Muscle of leg (tissue), 16 donors: ENCODE measurements at places on chromosomes 12 and 14. TPM values are rescaled to one million over a fixed set of nuclear protein-coding genes. Genes with fewer than 3 reads are reported as not detected.

- no peak overlapping the region for H3K4me3 ChIP-seq
- no peak overlapping the region for H3K27ac ChIP-seq
Observed at GRCh38 chr14:83007641-83008225, 1474.1 kb upstream of the SEL1L start.

GRCh38 chr14:20477211-20477876 lies 8.1 kb downstream of the PNP start:
- no peak overlapping the region for H3K27ac ChIP-seq
- peak; percentile 17 for DNase-seq
- H3K4me3 ChIP-seq = no peak overlapping the region
- peaks cover 3% of the 10 kb centered on the region for H3K4me1 ChIP-seq
- H3K27me3 ChIP-seq = no peaks in the 10 kb centered on the region

- no peaks in the 10 kb centered on the region for H3K36me3 ChIP-seq
- no peak for DNase-seq
- no peak overlapping the region for H3K4me3 ChIP-seq
- H3K4me1 ChIP-seq = no peaks in the 10 kb centered on the region
- no peak overlapping the region for H3K27ac ChIP-seq
Observed at GRCh38 chr14:83118029-83118428, 1584.4 kb upstream of the SEL1L start.

DNA sequence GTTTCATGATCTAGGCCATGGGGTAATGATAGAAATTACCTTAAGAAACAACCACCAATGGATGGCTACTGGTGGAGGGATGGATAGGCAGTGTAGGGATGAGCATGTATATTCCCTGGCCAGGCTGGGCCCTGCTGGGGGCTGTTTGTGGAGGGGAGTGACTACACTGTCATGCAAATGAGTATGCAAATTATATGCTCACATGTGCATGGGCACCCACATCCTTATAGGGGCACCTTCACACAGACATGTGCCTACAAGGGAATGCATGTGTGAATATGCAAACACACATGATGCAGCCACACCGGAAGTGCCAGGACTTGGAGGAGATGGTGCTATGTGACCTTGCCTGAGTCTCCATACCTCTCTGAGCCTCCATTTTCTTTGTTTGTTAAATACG lies 39.7 kb upstream of the FAM222A start:
- H3K4me3 ChIP-seq = no peak overlapping the region
- no peak overlapping the region for H3K27ac ChIP-seq
- H3K4me1 ChIP-seq = peaks cover 2% of the 10 kb centered on the region
- peaks cover 38% of the 10 kb centered on the region for H3K27me3 ChIP-seq
- H3K36me3 ChIP-seq = no peaks in the 10 kb centered on the region

- peak overlapping the region; percentile 96 for H3K27ac ChIP-seq
- DNase-seq = peak; percentile 82
- no peaks in the 10 kb centered on the region for H3K27me3 ChIP-seq
- peak overlapping the region; percentile 69 for H3K4me3 ChIP-seq
Observed at GRCh38 chr14:73785336-73785833, 66.2 kb upstream of the PTGR2 start.

DNA sequence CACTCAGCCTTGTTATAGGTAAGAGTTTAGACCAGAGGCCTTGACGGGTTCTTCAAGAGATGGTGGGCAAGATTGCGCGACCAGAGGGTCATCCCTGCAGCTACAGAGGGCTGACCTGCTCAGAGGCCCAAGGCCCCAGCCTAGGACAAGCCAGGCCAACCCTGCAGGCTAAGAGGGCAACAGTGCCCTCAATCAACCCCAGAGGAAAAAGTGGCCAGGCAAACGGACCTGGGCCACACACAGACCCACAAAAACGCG lies 1.3 kb downstream of the SSH1 start:
- peak overlapping the region; percentile 84 for H3K27ac ChIP-seq
- H3K4me3 ChIP-seq = peak overlapping the region; percentile 73
- H3K36me3 ChIP-seq = peaks cover 13% of the 10 kb centered on the region
- H3K27me3 ChIP-seq = no peaks in the 10 kb centered on the region
- H3K4me1 ChIP-seq = peaks cover 17% of the 10 kb centered on the region
- DNase-seq = no peak

GRCh38 chr12:92111256-92111655 lies 34.4 kb downstream of the BTG1 start:
- H3K27ac ChIP-seq = no peak overlapping the region
- H3K27me3 ChIP-seq = no peaks in the 10 kb centered on the region
- peaks cover 6% of the 10 kb centered on the region for H3K4me1 ChIP-seq
- no peak for DNase-seq
- H3K4me3 ChIP-seq = no peak overlapping the region

DNA sequence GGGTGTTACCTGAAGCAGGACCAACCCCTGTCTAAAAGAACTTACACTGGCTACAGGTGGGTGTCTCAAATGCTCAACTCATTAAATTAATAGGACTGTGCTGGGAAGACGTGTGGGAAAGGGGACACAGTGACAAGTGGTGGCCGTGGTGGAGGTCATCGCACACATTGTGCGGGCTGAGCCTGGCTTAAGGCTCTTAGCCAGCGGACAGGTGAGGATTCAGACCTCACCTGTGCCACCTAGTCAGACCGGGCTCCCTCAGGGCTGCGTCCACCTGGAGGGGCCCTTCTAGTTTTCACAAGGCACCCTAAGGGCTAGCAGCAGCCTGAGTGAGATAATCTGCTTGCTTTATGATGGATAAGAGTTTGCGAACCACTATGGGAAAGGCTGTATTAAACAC lies 125.2 kb upstream of the FKBP4 start:
- DNase-seq = no peak
- no peak overlapping the region for H3K4me3 ChIP-seq
- no peaks in the 10 kb centered on the region for H3K27me3 ChIP-seq
- no peaks in the 10 kb centered on the region for H3K36me3 ChIP-seq

DNA sequence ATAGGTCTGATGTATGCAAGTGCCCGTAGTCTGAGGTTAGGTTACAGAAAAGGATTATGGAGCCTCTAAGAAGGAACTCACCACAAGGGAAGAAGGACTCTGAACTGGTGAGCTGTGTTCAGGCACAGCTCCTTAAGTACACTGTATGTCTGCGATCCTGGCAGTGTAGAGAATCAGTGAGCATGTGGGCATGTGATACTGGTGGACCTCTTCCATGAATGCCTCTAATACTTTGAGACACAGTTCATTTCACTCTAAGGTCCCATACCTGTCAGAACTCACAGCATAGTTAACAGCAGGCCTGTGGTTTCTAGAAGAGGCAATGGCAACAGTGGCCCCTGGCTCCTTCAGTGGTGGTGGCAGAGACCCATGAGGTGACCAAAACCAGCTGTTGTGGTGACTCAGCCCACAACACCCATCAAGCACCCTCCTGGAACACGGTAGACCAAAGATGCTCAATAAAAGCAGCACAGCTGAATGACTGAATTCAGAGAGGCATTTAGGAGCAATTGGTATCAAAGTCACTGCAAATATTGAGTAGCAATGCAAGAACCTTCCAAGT lies 6.9 kb upstream of the OR6J1 start:
- H3K27ac ChIP-seq = no peak overlapping the region
- peak; percentile 18 for DNase-seq
- H3K4me3 ChIP-seq = no peak overlapping the region
- H3K36me3 ChIP-seq = no peaks in the 10 kb centered on the region
- H3K4me1 ChIP-seq = no peaks in the 10 kb centered on the region
- no peaks in the 10 kb centered on the region for H3K27me3 ChIP-seq

DNA sequence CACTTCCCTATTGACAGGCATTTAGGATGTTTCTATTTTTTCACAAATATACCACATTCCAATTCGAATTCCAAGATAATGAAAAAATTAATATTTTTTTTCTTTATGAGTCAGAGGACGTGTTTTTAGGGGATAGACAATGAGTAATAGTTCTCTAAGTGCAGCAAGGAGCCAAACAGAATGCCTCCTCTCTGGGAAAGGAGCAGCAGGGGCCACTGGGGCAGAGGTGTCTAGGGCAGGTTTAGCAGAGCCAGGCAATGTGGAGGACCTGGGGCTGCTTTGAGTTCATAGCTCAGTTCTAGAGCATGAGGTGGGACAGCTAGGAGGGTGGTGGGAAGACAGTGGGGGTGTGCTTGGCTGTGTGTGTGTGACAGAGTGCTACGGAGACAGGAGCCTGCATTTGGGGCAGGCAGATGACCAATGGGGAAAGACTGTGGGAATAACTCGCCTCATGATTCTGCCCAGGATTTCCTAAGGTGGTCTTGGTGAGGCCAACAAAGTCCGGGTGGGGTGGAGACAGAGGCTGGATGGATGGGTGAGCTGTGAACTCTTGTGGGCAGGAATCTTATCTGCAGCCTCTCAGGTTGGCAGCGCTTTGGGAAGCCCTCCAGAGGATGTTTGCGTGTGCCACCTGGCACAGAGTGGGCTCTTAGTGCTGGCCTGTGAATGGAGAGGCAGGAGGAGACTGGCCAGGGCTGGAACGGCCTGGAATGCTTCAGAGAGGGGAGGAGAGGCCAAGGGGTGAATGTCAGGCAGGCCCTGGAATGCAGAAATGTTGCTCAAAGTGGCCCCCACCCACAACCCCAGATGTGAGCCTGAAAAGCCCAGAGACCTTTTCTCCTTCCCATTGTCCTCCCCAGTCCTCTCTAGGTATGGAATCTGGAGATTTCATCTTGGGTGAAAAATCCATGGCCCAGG lies 2.4 kb upstream of the KRT7 start:
- no peak overlapping the region for H3K27ac ChIP-seq
- H3K4me3 ChIP-seq = no peak overlapping the region
- no peaks in the 10 kb centered on the region for H3K36me3 ChIP-seq

DNA sequence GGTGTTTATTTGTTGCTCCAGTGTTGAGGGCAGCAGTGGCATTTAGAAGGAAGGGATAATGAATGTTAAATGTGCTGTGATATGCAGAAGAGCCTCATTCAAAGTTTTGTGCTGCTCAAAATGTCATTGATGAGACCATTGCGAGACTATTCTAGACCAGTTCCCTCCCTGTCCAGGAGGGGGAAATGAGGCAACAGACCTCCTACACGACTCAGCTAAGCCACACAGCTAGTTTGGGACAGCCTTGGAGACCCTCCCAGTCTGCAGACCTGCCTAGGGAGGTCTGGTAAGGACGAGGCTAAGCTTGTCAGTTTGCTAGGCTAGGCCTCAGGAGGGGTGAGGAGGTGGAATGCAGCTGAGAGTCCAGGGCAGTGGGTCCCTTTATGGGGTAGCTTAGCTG lies 116.0 kb downstream of the NRXN3 start:
- H3K4me3 ChIP-seq = no peak overlapping the region
- no peak overlapping the region for H3K27ac ChIP-seq
- no peaks in the 10 kb centered on the region for H3K36me3 ChIP-seq
- no peak for DNase-seq
- H3K27me3 ChIP-seq = no peaks in the 10 kb centered on the region

DNA sequence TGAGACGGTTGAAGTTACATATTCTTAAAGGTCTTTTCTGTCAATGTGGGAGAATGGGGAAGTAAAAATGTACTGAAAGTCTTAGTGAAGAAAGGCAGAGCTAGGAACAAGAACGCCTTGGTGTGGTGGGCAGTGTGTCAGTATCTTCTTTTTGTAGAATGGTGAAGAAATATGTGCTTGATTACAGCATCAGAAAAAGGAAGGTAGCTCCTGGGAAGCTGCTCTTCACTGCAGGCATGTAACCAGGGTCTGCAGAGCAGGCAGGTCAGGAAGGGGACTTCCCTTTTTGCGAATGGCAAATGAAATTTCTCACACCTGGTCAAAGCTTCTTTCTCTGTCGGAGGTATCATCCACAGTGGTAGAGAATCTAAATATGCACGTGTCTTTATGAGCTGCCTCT lies 226.2 kb downstream of the ADAMTS20 start:
- no peak overlapping the region for H3K4me3 ChIP-seq
- H3K36me3 ChIP-seq = no peaks in the 10 kb centered on the region
- H3K27me3 ChIP-seq = no peaks in the 10 kb centered on the region

- H3K4me3 ChIP-seq = no peak overlapping the region
- no peak overlapping the region for H3K27ac ChIP-seq
- no peaks in the 10 kb centered on the region for H3K27me3 ChIP-seq
- peaks cover 5% of the 10 kb centered on the region for H3K4me1 ChIP-seq
Observed at GRCh38 chr12:63911341-63911740, 66.8 kb downstream of the SRGAP1 start.

- H3K27me3 ChIP-seq = peaks cover 2% of the 10 kb centered on the region
- no peak overlapping the region for H3K27ac ChIP-seq
- H3K4me1 ChIP-seq = no peaks in the 10 kb centered on the region
- no peak overlapping the region for H3K4me3 ChIP-seq
- no peak for DNase-seq
Observed at GRCh38 chr12:30578426-30578825, 117.2 kb downstream of the IPO8 start.

DNA sequence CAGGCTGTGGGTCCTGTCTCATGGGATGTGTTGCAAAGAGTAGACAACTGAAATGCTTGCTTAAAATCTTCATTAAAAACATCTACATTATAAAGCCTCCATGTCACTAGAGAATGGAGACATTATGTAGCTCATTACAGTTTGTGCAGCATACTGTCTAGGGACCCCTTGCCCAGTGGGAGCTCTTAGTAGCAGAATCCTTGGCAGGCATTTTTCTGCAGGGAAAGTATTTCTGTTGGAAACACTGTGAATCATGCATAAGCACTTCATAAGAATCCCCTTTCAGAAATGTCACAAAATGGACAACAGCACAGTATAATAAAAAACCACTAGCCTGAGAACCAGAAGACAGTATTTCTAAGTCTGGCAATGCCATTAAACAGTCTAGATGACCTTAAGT lies 174.3 kb downstream of the MGAT4C start:
- no peaks in the 10 kb centered on the region for H3K27me3 ChIP-seq
- no peaks in the 10 kb centered on the region for H3K4me1 ChIP-seq
- peak; percentile 33 for DNase-seq

DNA sequence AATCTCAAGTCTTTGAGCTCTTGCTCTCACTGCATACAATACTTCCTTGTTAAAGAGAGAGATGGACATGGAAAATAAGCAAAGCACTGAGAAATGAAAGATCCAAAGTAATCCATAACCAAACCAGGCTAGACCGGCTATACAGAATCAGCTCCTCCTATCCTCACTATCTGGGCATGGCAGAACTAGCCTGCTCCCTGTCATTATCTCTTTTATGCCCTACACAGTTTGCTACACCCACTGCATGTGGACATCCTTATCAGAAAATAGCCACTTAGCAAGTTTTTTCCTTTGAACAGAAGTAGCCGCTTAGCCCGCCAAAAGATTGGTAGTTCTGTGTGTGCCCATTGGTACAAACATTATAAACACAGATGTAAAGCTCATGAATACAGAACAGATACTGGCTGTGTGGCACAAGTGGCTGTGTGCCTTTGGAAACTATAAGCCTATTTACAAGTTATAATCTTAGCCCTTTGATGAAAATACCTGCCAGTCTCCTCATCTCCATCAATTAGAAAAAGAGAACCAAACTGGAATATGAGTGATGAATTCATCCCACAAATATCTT lies 34.7 kb downstream of the SPTB start:
- no peaks in the 10 kb centered on the region for H3K36me3 ChIP-seq
- no peak for DNase-seq
- H3K4me3 ChIP-seq = no peak overlapping the region
- peaks cover 36% of the 10 kb centered on the region for H3K4me1 ChIP-seq

TAS2R13 gene
- total RNA-seq = 1.5 TPM

MMP17 gene
- total RNA-seq = 4.0 TPM

PLEKHD1 gene
- total RNA-seq = 0.53 TPM

ACRBP gene
- 1.4 TPM for total RNA-seq

CMA1 gene
- total RNA-seq = 0.13 TPM

PRH2 gene
- total RNA-seq = not detected

MANSC4 gene
- total RNA-seq = not detected

DEGS2 gene
- 0.35 TPM for total RNA-seq

SEC23A gene
- total RNA-seq = 156 TPM
